Stimulated activated CD4-positive, alpha-beta T cell treated with anti-CD3 and anti-CD28 coated beads, Interleukin-2, amount 100 ng/mL, for 4 hours (primary cell): ENCODE measurements at places on chromosomes 6 and 20.

DNA sequence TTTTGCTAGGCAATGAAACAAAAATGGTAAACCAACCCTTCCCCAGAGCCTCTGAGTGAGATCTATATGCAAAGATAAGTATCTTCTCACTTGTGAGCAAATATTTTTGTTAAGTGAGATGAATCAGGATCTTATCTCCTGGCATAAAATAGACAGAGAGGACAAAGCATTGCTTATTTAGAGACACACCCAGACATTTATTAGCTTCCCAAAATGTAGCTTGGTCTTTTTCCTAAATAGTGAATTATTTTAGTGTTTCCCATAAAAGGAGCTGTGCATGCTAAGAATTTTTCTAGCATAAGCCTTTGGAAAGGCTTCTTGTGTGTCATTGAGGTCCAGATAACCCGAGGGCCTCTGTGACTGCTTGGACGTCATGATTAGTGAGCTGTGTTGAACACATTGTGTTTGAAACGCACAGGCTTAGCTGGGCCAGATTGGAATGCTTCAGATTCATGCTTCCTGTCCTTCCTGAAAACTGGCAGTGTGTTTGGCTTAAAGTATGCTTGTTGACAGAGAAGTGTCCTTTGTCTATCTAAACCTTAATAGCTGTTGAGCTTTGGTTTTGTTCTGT, 16.5 kb downstream of the MTHFD1L start:
- DNase-seq: no peak

- no peak for DNase-seq
These were observed 692.9 kb downstream of the QKI start for GRCh38 chr6:164107297-164107995.

DNA sequence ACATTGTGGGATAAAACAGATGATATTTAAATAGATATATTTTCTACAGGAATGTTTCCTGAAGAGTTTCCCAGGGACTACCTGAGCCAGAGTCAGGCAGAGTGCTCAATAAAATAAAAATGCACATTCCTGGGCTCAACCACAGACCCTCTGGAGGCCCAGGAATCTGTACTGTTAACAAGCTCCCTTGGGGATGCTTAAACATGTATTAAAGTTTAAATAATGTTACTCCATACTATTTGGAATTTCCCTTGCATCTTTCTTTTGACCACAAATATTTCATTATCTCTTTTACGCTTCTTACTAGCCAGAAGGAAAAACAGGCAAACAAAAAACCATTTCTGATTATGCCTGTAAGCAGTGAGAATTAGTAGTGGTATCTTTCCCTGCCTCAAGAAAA, 42.3 kb downstream of the GPR63 start:
- DNase-seq: no peak

GRCh38 chr6:168418711-168419121, 22.3 kb upstream of the SMOC2 start:
- DNase-seq: no peak

DNA sequence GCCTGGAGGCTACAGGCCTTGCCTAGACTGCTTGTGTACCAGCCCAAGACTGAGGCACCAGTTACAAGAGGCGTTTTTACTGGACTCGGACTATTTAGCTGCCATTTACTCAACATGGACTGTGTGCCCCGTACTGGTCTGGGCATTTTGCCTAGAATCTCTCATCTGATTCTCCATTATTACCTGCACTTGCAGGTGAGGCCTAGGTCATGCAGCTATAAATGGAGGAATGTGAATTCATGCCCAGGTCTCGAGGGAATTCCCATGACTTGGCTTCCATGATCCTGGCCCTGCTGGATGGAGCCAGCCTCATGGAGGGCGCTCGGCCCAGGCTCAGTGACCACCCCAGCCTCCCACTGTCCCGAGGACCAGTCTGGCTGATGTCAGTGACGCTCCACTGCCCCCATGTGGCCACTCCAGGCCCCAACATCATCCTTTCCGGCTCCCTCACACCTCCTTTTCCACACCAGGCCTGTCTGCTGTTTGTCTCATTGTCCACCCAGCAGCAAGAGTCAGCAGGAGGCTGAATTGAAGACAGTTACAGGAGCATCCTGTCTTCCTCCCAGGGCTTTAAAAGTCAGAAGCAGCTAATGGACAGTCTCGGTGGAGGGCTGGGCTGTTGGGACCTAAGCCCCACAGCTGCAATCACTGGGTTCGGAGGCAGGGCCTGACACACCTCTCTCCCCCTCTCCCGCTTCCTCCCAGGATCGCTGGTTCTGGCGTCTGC, 8.7 kb downstream of the MMP24OS start:
- no peak for DNase-seq

GRCh38 chr6:126170978-126171382, 168.9 kb upstream of the CENPW start:
- no peak for DNase-seq

GRCh38 chr20:22620342-22620741, 36.0 kb upstream of the FOXA2 start:
- DNase-seq: no peak

DNA sequence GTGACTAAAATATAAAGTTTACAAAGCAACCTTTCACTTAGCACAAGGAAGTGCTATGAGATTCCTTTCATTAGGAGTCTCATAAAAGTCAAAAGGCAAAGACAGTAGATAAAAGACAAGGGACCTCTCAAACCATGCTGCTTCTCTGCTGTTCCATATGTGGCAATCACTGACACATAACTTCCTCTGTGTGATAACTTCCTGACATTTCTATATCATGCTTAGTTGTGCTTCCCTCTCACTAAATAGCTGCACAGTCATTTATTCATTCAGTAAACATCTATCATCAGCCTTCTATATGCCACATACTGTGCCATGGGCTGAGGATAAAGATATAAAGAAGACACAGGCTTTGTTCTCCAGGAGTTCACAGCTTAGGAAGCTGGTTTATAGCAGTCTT, 214.8 kb upstream of the GRIK2 start:
- DNase-seq: no peak

DNA sequence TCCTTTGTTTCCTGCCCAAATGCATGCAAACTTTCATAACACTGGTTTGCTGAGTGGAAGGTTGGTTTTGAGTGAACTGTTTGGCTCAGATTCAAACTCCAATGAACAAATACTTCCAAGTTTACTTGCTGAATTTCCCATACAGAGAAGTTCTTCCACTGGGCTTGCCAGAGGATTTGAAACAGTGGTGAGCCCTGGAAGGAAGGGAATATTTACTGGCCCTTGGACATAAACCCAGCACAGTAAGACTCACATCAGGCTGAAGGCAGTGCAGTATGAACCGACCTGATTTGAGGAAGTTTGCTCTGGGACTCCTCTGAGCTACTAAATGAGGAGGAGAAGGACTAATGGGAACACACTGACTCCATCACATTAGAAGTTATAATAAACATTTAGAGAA, 3.8 kb downstream of the TRAF3IP2 start:
- DNase-seq: no peak

DNA sequence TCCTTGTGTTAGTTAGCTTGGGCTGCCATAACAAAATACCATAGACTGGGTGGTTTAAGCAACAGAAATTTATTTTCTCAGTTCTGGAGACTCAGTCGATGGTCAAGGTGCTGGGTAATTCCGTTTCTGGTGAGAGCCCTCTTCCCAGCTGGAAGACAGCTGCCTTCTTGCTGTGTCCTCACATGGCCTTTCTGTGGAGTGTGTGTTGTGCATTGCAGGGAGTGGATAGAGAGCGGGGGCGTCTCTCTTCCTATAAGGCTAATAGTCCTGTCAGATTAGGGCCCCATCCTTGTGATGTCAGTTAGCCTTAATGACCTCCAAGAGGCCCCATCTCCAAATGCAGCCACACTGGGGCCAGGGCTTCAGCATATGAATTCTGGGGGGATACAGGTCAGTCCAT, 19.2 kb downstream of the CHMP4B start:
- no peak for DNase-seq
